ENCODE measurements at places on chromosomes 3 and 15.

GRCh38 chr3:57971975-57972374 lies 36.2 kb upstream of the FLNB start:
- DNase-seq = no peak

DNA sequence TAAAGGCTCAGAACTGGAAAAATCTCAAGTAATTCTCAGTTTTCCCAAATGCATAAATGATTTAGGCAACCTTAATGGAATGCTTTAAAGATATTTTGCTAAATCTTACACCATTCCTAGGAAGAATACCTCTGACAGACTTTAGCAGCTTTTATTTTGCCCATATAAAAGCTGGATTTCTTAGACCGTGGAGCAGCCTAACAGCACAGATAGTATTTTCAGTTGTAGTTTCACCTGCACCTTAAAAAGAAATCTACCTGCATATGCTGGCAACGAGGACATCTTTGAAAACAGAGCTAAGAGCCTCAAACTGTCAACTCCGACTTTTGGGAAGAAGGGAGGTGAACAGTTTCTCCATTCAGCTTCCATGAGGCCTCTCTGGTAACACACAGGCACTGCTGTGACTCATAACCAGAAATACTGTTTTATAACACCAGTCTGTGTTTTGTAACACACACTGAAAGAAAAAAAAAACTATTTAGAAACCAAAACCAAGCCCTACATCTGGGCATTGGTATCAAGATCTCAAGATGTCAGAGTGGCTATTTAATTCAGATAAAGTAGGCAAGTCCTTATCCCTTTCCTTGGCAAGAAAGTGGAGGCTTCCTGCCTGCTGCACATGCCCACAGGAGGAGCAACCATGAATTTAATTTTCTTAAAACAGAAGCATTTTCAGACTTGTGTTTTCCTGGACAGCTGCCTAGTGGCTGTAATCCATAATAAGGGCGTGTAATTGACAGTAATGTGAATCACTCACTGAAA lies 181.5 kb upstream of the ICE2 start:
- no peak for DNase-seq

DNA sequence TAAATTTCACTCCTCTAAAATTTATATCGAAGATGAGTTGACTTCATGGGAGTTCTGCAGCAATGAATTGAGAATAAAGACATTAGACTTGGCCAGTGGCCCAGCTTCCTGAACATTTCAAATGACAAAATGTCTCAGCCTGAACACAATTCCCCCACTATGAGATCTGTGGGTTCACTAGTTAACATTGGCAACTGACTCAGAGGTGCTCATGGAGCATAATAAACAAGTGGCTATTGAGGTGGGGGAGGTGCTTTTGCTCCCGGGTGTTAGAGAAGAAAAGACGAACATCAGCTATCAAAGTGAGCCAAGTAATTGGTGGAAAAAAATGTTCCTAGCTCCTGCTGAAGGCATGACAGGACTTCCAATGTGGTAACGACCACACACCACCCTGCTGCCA lies 6.3 kb downstream of the ATP13A4 start:
- DNase-seq = no peak

- no peak for DNase-seq
These were observed 6.2 kb downstream of the TSC22D2 start for GRCh38 chr3:150414258-150414657.

DNA sequence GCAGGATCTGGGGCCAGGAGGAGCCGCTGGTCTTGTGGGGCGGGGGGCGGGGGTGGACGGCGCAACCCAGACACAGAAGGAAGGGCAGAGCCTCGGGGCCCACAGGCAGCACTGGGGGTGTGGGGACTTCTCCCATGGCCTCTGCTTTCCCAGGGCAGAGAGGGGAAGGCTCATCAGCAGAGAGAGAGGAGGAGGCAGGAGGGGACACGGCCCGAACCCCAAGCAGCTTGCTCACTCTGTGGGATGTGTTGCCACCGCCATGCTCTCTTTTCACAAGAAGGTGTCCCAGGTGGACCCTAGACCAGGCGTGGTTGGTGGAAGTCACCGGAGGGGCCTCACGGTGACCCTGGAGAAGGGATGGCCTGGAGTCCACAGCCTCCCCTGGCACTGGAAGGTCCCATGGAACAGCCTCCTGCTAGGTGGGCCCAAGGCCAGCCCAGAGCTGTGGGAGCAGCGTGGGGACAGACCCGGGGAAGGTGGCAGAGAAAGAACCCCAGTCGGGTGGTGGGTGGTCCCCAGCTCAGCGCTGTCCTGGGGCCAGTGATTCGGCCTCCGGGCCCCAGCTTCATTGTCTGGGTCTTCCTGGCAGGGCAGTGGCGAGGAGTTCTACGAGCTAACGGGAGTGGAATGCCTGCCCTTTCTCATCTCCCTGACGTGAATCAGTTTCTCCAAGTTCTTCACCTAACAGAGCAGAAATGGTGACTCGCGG lies 46.8 kb upstream of the PCSK6 start:
- no peak for DNase-seq

DNA sequence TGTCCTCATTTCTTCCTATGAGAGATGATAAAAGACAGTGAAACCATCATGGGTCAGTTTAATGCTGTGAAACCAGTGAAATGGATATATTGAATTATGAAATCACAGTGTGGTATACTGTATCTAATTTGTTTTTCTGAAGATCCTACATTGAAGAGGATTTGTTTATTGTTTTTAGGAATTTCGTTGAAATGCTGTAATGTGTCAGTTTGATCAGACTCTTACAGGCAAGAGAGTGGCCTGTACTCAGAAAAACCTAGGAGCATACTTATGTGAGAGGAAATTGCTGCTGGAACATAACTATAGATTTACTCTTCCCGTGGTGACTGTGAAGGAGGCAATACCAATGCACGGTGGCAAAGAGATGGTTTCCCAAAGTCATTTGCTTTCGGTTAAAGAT lies 29.1 kb upstream of the ONECUT1 start:
- DNase-seq = no peak

DNA sequence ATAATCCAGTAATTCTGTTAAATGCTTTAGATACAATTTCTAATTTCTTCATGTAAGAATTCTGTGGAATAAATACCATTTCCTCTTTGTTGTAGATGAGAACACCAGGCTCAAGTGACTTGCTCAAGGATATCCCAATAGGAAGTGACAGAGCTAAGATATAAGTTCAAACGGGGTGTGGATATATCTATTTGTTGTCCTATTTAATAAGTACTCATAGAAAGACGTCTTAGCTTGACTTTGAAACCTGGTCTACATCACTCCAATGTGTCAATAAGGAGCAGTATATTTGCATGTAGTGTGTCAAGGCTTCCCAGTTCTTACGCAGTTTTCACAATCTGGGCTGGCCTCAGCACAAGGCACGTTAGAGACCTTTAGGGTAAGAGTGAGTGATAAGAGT lies 4.7 kb upstream of the GCSAM start:
- DNase-seq = no peak

GRCh38 chr15:76935620-76936019 lies 4.1 kb downstream of the RCN2 start:
- DNase-seq = no peak

GRCh38 chr3:45772341-45773035 lies 23.8 kb downstream of the SLC6A20 start:
- no peak for DNase-seq

DNA sequence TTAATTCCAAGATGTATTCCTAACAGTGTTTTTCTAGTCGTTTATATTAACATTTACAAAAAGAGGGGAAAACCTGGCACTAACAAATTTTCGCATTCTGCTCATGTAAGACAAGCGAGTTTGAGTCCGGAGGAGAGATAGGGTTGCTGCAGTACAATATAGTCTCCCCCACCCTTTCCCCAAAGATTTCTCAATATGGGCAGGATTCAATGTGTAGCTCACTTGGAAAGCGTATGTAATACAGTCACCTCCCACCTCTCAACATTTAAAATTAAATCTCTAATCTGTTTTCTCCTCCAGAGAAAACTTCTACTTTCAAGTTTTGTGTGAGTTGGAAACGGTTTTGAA lies 57.9 kb downstream of the CMSS1 start:
- DNase-seq = no peak

GRCh38 chr3:196096382-196096953 lies 14.6 kb upstream of the TFRC start:
- no peak for DNase-seq

GRCh38 chr15:95284492-95284891 lies 1046.0 kb upstream of the NR2F2 start:
- DNase-seq = no peak
